ENCODE measurements at places on chromosomes 11 and 22.

GRCh38 chr11:86247608-86248007 is 3.1 kb downstream of the EED start:
- DNase-seq: no peak

GRCh38 chr11:57504511-57504910 is 11.0 kb downstream of the SLC43A1 start:
- no peak for DNase-seq

DNA sequence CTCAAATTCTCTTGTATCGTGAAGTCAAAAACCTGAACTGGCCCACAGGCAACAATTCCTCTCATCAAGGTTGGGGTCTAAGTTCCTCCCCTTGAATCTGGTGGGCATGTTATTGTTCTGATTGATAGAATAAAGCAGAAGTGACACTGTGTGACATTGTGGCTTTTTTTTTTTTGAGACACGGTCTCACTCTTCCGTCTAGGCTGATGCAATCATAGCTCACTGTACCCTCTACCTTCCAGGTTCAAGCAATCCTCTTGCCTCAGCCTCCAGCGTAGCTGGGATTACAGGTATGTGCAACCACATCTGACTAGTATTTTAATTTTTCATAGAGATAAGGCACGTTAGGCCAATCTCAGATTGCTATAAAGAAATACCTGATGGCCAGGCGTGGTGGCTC is 8.9 kb upstream of the PELI3 start:
- no peak for DNase-seq

DNA sequence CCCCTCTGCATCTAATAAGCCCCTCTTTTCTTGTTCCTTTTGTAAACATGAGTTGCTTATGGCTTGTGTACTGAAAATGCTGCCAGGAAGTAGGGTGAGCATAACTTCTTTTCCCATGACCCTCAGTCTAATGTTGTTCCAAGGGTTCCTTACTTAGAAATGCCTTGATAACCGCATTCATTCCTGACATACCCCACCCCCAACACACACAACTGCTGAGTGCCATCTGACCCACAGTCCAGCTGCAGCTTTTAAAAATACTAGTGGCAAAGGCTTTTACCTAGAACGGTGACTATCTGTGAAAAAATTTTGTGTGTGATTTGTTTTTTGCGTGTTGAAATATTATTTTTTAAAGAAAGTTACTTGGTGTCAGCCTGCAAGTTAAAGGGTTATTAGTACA is 52.6 kb downstream of the ARHGAP42 start:
- DNase-seq: no peak

GRCh38 chr11:44842220-44842619 is 108.5 kb downstream of the TP53I11 start:
- DNase-seq: no peak

- DNase-seq: no peak
These were observed 12.6 kb downstream of the ZDHHC5 start for GRCh38 chr11:57680552-57680874.
